Colonic mucosa (tissue), 4 donors: ENCODE measurements at places on chromosomes 11 and 22. TPM values are rescaled to one million over a fixed set of nuclear protein-coding genes. Genes with fewer than 3 reads are reported as not detected.

DNA sequence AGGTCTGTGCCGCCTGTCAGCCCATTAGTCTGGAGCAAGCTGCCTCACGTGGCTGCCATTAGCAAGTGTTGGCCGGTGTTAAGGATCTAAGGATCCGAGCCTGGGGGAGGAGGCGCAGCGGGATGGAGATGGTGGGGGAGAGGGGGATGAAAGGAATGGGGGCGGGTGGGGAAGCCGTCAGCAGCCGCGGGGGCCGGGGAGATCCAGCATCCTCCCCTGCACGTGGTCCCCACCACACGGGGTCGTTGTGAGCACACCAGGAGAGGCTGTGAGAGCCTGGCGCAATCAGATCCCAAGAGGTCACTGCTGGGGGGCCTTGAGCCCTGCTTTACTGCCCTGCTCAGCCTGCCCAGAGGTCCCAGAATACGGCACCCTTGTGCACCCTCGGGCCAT lies 7.3 kb downstream of the CABP7 start:
- peak; percentile 27 for DNase-seq

GRCh38 chr11:69141742-69142141 lies 14.0 kb upstream of the SMIM38 start:
- DNase-seq: no peak

CAPRIN1 gene
- total RNA-seq: 274 TPM

B4GALNT4 gene
- total RNA-seq: 2.0 TPM

- no peak for DNase-seq
Observed at GRCh38 chr11:69311767-69312385, 17.9 kb downstream of the MYEOV start.

GRCh38 chr11:125211191-125211947 lies 46.8 kb downstream of the PKNOX2 start:
- DNase-seq: no peak

DNA sequence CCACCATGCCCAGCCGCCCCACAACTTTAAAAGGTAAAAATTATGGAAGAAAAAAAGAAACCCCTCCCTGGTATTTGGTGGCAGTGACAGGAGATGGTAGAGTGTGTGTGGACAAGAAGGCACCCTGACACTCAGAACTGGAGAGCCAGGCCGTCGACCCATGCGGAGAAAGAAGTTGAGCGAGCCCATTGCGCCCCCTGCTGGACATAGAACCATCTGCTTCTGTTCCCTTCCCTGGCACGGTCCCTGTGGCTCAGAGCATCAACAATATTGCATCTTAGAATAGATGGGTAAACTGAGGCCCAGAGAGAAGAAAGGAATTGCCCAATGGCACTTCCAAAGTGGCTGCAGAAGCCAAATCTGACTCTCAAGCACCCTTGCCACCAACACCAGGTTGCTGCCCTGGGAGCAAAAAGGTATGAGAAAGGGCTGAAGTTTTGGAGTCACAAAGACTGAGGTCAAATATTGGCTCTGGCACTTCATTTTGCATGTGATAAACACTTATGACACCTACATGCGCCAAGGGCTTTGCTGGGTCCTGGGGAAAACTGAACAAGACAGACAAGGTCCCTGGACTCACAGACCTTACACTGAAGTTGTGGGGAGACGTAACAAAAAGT lies 8.6 kb downstream of the MRPL11 start:
- peak; percentile 65 for DNase-seq

OR51A2 gene
- total RNA-seq: not detected

DNA sequence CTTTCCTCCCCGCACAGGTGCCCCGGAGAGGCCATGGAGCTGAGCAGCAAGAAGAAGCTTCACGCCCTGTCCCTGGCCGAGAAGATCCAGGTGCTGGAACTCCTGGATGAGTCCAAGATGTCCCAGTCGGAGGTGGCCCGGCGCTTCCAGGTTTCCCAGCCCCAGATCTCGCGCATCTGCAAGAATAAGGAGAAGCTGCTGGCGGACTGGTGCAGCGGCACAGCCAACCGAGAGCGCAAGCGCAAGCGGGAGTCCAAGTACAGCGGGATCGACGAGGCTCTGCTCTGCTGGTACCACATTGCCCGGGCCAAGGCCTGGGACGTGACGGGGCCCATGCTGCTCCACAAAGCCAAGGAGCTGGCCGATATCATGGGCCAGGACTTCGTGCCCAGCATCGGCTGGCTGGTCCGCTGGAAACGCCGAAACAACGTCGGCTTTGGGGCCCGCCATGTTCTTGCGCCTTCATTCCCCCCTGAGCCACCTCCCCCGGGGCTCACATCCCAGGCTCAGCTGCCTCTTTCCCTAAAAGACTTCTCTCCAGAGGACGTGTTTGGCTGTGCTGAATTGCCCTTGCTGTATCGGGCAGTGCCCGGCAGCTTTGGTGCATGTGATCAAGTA lies 1.3 kb downstream of the TIGD3 start:
- DNase-seq: peak; percentile 44

SUSD2 gene
- 1.2 TPM for total RNA-seq

GRCh38 chr11:70322666-70323065 lies 52.2 kb downstream of the PPFIA1 start:
- no peak for DNase-seq

DNA sequence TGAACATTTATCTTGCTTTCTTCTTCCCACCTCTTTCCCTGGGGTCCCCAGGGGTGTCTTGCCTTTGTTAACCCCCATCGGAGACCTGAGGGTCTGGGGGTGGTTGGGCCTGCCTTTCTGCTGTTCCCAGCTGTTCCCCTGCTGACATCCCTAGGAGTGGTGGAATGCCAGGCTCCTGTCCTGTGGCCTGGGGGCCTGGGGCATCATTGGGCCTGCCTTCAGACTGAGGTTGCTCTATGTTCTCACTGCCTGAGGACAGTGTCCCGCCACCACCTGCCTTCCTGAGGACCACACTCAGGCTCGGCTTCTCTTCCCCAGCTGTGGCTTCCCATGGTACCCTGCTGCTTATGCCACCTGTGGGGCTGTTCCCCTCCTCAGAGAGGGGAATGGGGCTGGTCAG lies 1.1 kb upstream of the IL18BP start:
- DNase-seq: no peak

PARVG gene
- total RNA-seq: 4.1 TPM

DNA sequence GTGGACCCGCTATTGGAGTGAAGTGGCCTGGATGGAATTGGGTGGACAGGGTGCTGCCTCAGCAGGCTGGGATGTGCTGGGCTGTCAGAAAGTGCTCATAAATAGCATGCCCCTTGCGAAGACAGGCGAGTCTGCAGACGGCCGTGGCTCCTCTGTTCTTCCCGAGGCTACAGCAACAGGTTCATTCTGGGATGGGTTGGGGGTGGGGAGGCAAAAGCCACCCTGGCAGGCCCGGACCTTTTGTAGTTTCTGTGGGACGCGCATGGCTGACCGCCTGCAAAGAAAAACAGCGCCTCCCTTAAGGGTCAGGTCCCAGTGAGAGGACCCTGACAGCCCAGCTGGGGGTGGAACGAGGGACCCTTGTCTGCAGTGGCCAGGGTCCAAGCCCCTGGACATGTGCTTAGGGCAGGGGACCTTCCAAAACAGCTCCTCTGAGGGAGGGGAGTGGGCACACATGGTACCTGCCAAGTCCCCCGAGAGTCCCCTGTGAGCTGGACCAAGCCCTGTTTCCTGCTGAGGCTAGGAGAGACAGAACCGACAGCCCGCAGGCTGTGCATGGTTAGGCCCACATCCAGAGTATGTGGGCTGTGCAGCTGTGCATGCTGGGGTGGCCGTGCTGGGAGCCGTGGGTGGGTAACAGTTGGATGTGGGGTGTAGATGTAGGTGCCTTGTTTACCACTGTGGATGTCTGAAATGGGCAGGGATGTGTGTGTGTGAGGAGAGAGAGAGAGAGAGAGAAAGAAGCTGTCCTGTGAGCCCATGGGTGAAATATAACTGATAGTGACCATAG lies at the start of gene CRYBB3:
TSS of gene CRYBB3 (plus strand) at position 128 of the 790 bp plus-strand sequence. CDS start 1,539 bp downstream, outside the sequence.
- DNase-seq: no peak

FOSL1 gene
- 0.84 TPM for total RNA-seq

DNA sequence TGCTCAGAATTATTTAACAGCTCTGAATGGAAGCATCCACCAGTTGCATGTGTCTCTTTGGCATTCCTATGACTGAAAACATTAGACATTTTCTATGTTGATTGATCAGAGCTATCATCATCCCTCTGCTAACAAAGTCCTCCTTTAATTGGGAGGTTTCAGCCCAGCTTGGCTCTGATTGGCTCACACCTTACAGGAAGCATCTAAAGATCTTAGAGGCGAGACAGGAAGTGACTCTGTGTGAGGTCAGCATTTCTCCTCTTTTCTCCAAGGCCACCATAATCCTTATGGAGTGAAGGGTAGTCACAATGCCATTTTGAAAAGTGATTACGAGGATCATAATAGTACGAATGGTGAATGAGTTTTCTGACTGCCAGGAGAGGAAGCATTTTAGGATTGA lies 260.8 kb downstream of the MIAT start:
- no peak for DNase-seq

GRCh38 chr11:44589301-44589700 lies 23.8 kb downstream of the CD82 start:
- no peak for DNase-seq

DNA sequence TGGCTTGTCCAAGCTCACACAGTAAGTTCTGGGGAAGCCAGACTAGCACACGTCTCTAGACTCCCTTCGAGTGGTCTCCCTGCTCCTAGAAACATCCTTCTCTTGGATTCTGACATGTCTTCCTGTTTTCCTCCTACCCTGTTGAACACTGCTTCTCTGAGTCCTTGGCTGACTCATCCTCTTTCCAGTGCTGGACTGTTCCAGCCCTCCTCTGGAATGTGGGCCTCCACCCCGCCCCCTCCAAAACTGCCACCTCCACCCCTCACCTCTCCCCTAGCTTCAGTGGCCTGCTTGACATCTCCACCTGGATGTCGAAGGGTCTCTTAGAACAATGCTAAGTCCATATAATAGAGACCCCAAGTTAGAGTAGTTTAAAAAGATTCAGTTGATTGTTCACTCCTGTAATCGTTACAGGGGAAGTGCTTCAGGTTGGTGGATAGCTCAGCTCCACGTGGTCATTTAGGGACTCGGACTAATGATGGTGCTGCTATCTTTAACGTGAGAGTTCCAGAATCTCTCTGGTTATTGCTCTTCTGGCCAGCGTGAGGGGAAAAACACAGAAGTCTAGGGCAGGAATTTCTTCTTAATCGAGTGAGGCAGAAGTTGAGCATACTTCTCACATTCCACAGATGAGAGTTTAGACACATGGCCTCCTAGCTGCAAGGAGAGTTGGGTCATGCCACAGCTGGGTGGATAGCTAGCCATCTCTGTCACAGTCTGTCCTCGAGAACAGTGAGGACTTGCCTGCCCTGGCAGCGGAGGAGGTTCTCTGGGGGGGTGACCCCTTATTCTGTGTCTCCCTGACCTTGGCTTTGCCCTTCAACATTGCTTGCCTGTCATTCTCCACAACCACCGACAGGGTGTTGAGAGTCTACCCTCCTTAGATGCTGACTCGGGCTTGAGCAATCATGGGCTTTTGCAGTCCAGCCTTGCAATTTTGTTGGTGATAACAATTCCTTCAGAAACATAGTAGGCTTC lies 4.7 kb upstream of the C11orf96 start:
- no peak for DNase-seq

STARD10 gene
- total RNA-seq: 905 TPM

DNA sequence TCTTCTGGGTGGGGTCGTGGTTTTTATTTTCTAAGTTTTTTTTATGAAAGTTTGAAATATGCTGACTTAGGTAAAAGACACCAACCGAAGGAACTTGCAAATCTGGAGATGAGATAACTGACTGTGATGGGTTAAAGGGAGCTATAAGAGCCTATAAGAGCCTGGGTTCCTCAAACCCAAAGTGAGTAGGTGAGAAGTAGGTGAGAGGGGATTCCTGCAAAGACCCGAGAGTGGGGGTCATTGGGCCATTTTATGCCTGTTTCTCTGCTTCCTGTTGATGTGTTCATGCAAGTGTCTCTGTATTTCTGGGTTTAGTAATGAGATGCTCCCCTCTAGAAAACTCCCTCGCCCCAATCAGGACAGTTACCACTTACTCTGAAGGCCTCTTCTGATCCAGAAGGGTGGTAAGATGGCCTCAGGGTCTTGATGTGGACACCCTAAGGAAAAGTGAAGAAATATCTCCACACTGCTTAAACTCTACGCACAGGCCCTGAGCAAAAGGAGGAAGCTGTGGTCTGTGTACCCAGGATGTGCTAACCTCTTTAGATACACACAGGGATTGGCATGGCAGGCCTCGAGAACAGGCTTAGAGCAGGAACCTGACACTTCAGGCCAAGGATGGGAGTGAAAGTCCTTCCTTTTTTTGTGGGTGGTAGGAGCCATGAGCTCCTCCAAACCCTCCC lies 1.8 kb downstream of the FLI1 start:
- no peak for DNase-seq

DNA sequence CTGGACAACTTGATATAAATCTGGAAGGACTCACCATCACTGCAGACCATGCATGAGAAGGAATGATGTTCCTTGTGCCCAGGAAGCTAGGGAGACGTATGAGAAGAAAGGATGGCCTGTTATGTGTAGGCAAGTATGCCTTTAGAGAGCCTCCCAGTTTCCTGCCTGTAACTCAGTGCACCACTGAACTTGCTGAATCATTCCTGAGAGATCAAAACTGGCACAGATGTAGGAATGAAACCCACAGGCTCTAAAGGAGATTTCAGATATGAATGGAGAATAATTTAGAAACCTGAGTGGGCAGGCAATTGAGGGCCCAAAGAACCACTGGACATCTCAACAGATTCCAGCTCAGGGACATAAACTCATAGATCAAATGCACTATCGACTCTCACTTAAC lies 38.4 kb upstream of the PRSS23 start:
- no peak for DNase-seq

FXYD2 gene
- total RNA-seq: 1.5 TPM

OR6A2 gene
- not detected for total RNA-seq

DNA sequence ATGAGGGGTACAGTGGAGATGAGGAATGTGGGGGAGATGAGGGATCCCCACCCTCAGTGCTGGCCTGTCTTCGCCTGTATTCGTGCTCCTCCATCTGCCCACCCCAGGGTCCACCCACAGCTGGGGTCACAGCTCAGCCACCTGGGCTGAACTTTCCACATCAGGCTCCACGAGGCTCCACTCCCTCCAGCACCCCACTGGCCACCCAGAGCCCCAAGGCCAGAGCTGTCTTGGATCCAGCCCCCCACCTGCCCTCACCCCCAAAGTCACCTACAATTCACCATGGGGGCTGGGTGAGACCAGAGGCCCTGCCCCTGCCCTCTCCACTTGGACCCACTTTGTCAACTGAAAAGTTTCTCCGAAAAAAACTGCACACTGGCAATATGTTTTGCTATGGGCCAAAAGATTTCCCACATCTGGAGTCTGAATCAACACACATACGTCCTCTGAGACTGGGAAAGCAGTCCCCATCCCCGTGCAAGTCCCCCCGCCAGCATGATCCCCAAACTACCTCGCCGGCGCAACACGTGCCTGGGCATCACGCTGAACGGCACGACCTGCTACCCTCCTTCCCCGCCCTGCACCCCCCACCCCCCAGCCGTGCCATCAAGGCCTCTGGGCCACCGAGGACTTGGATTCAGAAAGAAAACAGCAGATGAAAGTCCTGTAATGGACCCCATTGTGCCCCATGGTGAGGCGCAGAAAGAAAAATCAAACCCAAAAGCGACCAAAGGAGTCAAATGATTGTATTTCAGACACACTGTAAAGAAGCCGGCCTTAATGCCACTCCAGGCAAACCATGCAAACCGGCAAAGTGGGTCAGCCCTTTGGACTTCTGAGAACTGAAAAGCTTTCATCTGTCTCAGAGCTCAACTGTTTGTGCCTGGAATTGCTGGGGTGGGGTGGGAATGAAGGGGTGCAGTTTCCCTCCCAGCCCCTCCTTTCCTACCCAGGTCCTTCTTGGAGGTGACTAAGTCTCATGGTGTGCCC lies 16.5 kb upstream of the GAL start:
- DNase-seq: no peak

NFAM1 gene
- 0.64 TPM for total RNA-seq
